ENCODE measurements at places on chromosomes 1 and 21.

DNA sequence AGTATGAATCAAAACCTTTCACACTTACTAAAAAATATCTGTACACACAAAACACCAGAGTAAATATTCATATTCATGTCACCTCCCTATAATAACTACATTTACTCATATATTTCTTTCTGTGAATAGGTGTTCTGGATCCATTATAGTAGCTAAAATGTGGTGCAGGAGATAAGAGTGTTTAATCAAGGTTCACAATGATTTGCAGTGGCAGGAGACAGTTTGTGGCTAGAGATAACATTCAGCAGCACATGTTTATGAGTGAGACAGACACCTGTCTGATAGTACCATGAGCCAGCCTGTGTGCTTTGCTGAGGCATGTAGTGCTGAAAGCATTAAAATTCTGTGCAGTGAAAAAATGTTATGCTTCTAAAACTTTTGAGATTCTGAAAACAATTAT lies 410.3 kb downstream of the SRGAP2C start:
- DNase-seq: no peak

GRCh38 chr1:246445503-246445902 lies 61.6 kb downstream of the SMYD3 start:
- DNase-seq: no peak

DNA sequence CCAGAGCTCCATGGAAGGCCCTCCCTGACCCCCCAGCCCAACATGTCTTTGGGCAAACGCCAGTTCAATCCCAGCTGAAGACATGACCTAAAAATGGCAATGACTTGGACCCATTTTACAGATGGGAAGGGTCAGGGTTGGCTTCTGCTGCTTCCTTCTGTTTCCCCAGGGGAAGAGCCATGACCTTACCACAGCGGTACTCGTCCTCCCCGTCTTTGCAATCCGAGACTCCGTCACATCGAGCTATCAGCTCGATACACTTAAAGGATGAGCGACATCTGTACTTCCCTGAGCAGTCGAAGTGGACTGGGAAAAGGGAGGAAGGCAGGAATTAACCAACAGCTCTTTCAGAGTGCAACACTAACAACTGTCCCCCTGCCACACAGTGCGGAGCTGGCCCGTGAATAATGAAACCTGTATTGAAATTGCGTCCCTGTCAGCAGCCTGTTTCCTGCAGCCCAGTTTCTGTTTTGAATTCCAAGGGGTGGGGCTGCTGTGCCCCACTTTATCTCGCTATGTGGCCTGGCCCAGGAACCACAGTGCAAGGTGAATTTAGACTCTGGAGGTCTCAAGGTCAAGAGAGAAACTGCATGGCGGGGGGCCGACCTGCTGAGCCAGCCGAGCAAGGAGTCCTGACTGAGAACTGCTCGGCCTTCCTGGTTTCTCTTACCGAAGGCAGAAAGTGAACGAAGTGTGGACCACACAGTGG lies 7.0 kb downstream of the TMPRSS3 start:
- no peak for DNase-seq

- DNase-seq: no peak
Measured at GRCh38 chr21:31211836-31212235, 132.2 kb downstream of the TIAM1 start.

DNA sequence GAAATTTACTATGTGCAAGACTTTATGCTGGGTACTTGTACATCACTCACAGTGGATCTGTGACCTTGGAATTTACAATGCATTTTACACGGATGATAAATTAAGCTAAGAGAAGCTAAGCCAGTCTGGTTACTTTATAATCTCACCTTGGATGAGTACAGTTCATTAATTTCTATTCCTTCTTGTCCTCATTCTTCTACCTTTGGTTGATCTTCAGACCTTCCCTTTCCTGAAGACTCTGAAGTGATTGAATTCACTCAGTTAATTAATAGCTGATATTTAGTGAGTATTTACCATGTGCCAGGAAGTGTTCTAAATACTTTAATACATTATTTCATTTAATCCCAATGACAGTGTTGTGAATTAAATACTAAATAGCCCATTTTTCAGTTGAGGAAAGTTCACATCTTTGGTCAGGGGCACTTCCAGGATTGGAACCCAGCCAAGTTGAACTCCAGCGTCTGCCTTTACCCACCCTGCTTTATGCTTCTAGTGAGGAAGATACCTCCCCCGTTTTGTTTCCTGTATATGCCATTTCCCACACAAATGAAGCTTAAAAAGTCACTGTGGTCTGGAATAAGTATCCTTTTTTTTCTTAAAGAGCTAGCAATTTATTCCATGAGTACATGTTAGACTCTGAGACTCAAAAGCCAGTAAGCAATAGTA lies 146.6 kb downstream of the TLR5 start:
- no peak for DNase-seq

- DNase-seq: no peak
Measured at GRCh38 chr1:79741720-79742421, 735.3 kb upstream of the ADGRL4 start.

- no peak for DNase-seq
Measured at GRCh38 chr1:66852870-66853269, 51.8 kb upstream of the INSL5 start.

DNA sequence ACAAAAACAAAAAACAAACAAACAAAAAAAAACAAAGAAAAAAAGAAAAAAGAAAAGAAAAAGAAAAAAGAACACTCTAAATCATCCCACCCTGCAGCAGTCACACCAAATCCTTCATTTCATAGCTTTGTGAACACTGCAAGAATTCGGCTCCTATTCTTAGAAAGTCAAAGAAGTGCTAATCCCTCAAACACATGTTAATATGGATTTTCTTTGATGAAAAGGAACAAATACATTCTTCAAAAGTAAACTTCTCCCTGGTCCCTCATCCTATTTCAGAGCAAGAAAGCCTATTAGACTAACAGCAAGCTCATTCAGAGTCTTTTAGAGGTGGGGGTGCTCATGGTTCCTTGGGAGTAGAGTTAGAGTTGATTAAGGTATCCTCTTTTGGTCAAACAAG lies 7.2 kb upstream of the MRPL39 start:
- DNase-seq: no peak

GRCh38 chr1:43049481-43049880 lies 90.8 kb upstream of the SLC2A1 start:
- no peak for DNase-seq

DNA sequence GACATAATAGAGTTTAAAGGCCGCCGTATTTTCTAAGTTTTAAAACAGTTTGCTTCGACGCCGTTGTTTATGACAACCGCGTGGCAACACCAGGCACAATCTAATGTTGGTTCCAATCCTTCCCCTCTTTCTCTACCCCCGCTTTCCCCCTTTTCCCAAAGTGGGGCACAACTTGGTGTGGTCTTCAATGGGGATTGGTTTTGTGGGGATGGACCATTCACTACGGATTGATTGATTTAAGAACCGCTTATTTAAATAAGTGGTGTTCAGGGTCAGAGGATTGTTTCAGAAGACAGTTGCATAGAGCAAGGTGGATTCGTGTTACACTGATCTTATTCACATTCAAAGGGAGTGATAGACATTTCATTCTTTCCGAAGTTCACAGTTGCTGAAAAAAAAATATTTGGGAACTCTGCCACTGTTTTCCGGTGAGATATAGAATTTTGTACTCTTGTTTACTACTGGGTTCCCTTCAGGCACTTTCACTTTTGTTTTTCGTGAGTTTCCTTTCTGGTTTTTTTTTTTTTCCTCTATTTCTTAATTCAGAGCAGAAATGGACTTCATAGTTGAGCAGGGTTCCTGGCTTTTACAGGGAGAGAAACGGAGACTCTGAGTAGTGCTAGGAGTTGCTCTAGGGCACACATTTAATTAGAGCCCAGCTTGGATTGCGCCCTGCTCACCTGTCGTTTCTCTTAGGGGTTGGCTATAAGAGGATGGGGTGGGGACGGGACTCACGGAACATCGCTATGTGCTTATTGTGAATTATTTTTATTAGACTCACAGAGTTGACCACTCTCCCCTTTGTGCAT lies 79.6 kb upstream of the AK4 start:
- DNase-seq: no peak

DNA sequence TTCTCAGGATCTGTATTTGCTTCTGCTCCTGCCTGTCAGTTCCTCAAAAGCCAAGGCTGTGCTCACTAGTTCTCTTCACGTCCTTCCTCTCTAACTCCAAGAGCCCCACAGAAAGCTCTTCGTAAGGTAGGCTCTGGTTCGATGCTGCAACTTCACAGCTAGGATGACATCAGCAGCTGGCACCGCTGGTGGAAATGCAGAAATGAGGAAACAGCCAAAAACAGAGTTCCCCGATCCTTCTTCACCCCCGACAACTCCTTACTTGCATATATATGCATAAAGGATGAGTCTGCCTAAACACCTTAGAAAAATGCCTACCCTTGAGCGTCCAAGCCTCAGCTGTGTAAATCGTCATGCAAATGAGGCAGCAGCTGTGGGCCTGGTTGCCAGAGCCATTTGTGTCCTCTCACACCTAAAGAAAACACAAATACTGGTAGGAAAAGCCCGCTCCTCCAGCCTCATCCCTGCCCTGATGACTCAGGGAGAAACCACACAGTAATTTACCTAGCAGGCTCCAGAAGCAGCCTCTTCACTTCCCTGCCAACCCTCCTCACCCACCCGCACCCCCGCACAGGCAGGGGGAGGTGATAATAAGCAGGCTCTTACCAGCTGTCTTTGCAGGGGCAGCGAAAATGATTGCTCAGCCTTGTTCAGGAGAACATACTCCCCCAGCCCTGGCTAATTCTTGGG lies 28.2 kb downstream of the BATF3 start:
- no peak for DNase-seq

DNA sequence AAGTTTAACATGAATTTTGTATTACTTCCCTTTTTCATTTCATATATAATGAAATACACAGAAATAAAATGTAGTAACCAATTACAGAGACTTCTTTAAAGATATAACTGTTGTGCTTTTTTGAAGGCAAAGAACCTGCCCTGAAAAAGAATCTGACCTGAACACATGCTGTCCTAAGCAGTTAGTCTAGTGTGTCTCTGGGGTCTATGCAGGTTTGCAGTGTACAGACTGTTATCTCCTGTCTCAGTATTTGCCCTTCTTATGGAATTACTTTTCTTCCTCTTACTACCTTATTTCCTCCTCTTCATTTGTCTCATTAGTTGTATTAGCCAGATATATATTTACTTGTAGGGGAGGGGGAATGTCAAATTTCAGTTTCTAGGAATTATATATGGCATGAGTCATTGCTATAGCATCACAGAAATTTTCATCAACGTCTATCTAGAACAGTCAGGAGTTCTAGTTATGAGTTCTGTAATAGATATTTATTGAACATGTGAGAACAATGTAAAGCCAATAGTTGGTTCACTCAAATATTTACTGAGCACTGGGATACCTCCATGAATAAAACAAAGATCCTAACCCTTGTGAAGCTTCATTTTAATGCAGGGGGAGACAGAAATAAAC lies 28.4 kb upstream of the PLEKHO1 start:
- no peak for DNase-seq

- no peak for DNase-seq
Measured at GRCh38 chr1:87137342-87137739, 191.3 kb upstream of the LMO4 start.

GRCh38 chr21:34874684-34875513 lies 174.2 kb downstream of the RUNX1 start:
- no peak for DNase-seq

GRCh38 chr1:54007613-54008012 lies 10.4 kb downstream of the LDLRAD1 start:
- DNase-seq: no peak

DNA sequence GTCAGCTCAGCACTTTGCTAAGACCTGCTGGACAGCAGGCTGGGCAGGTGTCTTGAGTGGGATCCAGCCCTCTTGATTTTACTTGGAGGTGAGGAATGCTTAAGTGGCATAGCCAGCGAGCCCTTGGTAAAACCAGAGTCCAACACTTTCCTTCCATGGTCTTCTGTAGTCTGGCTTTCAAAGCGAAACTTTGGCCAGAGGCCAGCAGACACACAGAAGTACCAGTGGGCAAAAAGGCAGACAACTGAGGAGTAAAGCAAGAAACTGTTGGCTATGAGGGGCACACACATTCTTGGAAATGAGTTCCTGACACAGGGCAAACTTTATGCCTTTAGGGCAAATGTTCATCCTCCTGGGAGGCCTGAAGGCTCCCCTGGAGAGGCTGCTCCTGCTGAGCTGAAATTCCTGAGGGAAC lies 281.0 kb upstream of the POU3F1 start:
- DNase-seq: no peak

GRCh38 chr1:149903836-149904491 lies 4.6 kb downstream of the BOLA1 start:
- DNase-seq: no peak

GRCh38 chr1:236002572-236002971 lies 62.3 kb downstream of the NID1 start:
- DNase-seq: no peak

GRCh38 chr1:55310505-55310971 lies 95.4 kb upstream of the USP24 start:
- DNase-seq: no peak

GRCh38 chr21:33696465-33696864 lies 54.2 kb downstream of the ITSN1 start:
- DNase-seq: no peak

DNA sequence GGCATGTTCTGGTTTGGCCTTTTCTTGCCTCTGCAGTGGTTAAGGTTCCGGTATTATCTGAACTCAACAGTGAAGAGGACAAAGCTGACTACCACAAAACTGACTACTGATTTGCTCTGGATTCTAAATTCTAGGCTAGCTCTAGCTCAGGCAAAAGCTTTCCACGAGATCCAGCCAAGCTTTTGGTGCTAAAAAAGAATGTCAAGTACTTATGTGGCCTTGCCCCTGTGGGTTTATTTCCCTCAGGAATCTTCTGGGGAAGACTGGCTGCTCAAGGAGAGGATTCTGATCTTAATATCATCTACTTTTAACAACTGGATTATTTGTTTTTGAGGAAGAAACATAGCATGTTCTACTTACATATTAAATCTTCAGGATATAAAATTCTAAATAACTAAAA lies 26.1 kb upstream of the MTMR11 start:
- DNase-seq: no peak

GRCh38 chr1:205142102-205142469 lies 20.3 kb upstream of the RBBP5 start:
- no peak for DNase-seq

GRCh38 chr1:228228601-228229074 lies 20.8 kb downstream of the OBSCN start:
- no peak for DNase-seq

DNA sequence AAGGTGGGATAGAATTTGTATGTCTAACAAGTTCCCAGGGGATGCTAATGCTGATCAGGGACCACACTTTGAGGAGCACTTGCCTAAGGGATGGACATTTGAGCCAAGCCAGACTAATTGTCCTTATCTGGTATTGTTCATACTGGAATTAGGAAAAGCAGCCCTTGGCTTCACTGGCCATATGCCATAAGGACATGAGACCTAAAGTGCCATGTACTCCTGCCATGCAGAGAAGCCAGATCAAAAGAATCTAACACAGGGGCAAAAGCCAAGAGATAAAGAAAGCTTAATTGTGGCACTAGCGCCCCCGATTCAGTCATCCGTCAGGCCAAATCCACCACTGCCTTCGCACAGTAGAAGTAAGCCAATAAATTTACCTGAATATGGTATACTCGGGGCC lies 45.7 kb downstream of the RNF11 start:
- DNase-seq: no peak

GRCh38 chr1:95437781-95438180 lies 203.8 kb downstream of the RWDD3 start:
- no peak for DNase-seq

Data from stimulated activated CD4-positive, alpha-beta T cell treated with anti-CD3 and anti-CD28 coated beads, Interleukin-12 subunit alpha, Interleukin-12 subunit beta, amount 100 ng/mL, for 4 hours (primary cell).